Stimulated activated CD8-positive, alpha-beta memory T cell treated with anti-CD3 and anti-CD28 coated beads, Interleukin-2, amount 100 ng/mL, for 48 hours (primary cell): ENCODE measurements at places on chromosomes 12 and 14.

DNA sequence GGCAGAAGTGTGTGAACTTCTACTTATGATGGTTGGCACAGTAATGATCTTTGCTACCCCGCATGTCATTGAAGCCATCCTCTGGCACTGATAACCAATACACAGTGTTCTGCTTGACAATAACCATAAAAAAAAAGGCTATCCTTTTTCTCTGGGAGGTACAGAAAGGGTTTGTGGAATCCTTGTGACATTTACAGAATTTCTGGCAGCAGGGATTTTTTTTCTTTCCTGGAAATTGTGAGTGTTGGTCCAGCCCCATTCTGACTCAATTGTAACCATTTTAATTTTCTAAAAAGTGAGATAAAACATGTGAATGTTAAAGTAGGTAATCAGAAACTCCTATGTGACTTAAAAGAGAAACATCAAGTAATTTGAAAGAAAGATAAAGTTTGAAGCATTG is 943.8 kb downstream of the TMTC2 start:
- no peak for DNase-seq

DNA sequence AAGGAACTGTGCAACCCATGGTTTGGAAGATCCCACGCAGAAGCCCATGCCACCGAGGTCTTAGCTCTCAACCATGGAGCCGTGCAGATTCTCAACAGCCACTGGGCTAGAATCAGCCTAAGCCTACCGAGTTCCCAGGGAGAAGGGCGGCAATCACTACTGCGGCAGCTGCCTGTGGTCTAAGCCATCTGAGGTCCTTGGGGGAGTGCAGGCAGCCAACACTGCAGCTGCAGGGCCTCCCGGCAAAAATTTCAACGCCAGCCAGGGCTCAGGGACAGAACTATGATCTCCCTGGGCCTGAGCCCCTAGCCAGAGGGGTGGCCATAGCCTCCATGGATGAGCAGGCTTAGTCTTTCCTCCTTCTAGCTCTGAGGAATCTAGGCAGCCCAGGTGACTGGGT is 156.8 kb upstream of the CLEC14A start:
- DNase-seq, result no peak

DNA sequence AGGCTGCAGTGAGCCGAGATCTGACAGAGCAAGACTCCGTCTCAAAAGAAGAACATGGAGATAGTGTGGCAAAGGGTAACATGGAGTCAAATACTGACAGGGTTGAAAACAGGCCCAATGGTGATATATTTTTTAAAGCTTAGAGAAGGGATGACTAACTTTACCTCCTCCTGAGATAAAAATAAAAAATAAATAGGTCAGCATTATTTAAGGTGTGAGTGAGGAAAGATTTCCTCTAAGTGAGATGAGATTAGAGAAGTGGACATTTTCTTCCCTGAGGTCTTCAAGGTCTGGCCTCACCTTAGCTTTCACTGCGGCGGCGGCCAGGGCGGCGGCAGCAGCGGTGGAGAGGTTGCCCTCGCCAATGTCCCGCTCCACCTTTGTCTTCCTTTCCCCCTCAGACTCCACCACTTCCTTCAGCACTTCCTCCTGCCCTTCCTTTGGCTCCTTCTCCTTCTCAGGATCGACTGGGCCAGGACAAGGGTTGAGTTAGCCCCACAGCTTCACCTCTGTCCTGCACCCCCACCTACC is 11.1 kb downstream of the MYL6 start:
- no peak for DNase-seq

GRCh38 chr14:86057018-86057667 is 527.2 kb downstream of the FLRT2 start:
- DNase-seq, result no peak

DNA sequence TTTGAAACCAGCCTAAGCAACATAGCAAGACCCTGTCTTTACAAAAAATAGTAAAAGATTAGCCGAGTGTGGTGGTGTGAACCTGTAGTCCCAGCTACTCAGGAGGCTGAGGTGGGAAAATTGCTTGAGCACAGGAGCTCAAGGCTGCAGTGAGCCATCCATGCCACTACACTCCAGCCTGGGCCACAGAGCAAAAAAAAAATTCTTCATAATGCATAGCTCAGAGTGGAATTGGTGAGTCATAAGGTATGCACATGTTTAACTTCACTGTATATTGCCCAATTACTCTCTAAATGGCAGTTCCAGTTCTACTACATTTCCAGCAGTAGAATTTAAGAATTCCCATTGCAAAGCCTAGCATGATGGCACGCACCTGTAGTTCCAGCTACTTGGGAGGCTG is 26.8 kb upstream of the CLIP1 start:
- DNase-seq, result no peak

DNA sequence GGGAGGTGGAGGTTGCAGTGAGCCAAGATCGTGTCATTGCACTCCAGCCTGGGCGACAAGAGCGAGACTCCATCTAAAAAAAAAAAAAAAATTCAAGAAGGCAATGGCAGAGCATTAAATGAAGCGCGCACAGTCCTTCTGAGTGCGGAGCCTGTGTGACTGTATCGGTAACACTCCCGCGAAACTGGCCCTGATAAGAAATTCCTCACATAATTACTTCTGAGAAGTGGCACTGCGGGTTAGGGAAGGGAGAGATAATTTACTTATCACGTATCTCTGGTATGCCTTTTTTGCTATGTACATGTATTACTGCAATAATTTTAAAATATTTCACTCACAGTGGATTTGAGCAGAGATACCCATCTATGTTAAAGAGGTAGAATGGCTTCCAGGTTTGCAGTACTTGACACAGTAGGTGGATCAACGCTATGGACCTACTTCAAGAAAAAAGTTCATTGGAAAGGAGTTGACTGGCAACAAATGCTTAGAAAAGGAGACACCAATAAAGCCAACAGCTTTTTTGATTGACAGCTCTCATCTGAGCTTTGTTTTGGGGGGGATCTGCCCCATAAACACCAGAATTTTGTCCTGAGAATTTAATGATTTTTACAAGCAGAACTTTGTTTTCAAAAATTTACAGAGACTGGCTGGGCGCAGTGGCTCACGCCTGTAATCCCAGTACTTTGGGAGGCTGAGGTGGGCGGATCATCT is 29.2 kb upstream of the SPTLC2 start:
- no peak for DNase-seq
